T-helper 1 cell (primary cell): ENCODE measurements at places on chromosomes 6 and 20.

DNA sequence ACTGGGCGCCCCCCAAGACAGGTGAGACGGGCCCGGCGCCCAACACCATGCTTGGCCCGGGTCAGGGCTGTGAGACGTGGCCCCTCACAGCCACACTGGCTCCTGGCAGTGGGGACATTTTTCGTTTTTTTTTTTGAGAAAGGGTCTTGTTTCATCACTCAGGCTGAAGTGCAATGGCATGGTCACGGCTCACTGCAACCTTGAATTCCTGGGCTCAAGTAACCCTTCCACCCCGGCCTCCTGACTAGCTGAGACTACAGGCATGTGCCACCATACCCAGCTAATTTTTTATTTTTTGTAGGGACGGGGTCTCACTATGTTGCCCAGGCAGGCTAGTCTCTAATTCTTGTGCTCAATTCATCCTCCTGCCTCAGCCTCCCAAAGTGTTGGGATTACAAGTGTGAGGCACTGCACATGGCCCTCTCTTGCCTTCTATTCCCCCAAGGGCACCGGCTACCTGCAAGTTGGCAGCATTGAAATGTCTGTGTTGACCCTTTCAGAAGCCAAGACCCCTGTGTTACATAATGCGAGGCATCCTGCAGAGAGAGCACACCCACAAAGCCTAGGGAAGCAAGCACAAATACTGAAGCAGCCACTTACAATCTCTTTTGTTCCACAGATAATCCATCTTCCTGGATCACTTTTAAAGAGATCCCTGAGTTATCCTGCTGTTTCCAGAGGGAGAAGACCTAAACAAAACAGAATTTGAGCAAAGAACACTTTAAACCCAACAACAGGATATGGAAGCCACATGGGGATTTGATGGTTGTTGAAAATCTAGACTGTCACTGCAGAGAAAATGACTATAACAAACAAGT, 57.5 kb upstream of the SLC4A11 start:
- no peak for DNase-seq

- no peak for DNase-seq
Observed at GRCh38 chr6:35582315-35582714, 69.6 kb upstream of the TULP1 start.

DNA sequence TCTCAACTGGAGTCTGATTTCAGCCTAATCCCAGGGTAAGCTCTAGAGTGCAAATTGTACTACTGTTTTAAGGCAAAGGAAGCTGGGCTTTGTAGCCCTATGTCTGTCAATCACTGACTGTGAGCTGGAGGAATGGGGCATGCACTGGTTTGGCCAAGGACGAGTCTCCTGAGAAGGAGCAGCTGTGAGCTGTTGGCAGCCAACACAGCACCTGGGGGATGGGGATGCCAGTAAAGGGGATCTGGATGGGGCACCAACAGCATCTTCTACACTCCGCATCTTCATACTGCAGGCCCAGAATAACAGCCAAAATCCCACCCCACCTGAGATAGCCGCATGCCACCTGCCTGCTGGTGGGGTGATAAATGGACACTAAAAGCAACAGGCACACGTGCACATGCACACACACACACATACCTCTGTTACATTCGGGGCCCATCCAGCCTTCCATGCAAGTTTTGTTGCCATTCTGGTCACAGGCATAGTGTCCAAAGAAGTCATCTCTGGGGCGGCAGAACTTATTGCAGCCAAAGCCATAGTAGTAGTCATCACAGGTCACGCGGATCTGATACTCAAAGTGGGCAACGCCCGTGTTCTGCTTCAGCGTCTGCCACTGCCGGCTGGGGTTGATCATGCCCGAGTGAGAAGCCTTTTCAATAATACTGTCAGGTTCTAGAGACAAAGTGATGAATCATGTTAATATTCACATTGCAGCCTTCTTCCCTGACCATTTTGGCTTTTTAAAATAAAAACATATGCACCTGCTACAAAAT, 15.6 kb downstream of the JAG1 start:
- DNase-seq: no peak

DNA sequence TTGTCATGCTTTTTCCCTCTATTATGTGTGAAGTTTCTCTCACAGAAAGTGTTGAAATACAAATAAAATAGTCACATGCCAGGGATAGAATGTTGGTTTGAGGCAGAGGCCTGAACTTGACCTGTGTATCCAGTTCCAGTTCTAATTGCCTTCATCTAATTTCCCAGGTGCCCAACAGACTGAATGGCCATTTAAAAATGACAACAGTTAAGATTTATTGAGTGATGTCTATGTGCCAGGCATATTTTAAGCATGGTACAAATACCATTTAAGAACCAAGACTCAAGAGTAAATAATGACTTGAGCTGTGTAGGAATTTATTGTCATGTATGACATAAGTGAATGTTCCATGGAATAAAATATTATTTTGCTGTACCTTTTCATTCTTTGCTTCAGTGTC, 87.6 kb upstream of the EMILIN3 start:
- DNase-seq: no peak

DNA sequence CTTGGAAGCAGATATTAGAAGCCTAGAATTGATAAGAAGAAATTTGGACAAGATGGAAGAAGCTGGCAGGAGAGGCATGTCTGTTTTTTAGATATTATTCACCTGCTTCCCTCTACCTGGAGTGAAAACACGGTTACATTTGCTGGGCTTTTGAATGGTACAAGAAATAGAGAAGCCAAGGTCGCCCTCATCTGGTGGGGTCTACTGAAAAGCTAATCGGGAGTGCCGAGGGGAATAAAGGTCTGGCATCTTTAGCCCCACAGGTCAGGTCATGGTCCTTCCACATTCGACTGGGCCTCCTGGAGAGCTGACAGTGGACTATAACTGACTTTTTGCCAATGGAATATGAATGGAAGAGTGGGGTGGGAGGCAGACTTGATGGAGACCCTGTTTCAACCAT, 4.6 kb upstream of the C2 start:
- DNase-seq: no peak

DNA sequence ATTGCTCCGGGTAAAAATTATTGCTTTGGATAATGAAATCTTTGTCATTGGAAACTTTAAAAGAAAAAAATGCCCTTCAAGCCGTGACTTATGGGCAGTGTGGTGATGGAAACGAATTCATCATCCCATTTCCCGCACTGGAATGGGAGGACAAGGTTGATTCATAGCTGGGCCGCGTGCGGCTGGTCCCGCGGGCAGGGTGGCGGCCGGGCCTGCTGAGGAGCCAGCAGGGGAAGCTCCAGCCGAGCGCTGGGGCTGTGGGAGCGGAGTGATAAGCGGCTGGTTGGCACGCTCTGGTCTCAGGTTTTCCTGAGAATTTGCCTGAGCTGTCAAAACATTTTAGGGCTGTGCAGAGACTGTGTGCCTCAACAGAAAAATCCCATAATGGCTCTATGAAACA, 351.7 kb downstream of the CDC5L start:
- no peak for DNase-seq

DNA sequence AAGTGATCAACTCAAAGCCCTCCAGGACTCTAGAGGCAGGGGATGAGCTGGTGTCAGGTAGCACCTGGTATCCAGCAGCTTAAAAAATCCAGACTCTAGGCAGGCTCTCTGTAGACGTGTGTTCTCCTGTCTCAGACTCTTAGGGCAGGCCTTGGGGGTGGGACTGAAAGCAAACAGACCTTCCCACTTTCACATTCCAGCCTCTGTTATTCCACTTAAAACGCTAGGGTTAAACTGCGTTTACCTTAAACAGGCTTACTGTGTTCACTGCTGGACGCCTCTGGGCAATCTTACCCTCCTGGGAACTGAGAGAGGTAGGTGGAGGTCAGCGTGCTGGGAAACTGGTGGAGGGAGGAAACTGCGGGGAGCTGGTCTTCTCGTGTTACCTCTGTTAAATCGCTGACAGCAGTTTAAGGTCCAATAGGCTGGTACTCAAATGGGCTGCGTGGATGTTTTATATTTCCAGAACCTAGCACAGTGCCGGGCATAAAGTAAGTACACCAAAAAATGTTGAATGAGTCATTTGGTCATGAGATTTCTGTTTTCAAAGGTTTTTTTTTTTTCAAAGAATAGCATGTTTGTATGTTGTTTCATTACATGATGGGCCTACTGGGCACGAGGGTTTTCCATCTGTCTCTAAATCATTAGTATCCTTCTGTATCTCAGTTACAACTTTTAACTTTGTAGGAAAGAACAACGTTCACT, at the start of gene GCNT2:
Gene GCNT2 (plus strand): TSS at position 248 of the 705 bp plus-strand sequence. CDS start 7,561 bp downstream, outside the sequence.
- no peak for DNase-seq
